ENCODE measurements at places on chromosomes 7 and 10.

- peak; percentile 93 for DNase-seq
Observed at GRCh38 chr7:33807779-33808482, 97.4 kb upstream of the BMPER start.

GRCh38 chr10:20963721-20964595 is 66.8 kb upstream of the NEBL start:
- no peak for DNase-seq

- peak; percentile 88 for DNase-seq
Observed at GRCh38 chr7:131011976-131012375, 278.0 kb upstream of the KLF14 start.

DNA sequence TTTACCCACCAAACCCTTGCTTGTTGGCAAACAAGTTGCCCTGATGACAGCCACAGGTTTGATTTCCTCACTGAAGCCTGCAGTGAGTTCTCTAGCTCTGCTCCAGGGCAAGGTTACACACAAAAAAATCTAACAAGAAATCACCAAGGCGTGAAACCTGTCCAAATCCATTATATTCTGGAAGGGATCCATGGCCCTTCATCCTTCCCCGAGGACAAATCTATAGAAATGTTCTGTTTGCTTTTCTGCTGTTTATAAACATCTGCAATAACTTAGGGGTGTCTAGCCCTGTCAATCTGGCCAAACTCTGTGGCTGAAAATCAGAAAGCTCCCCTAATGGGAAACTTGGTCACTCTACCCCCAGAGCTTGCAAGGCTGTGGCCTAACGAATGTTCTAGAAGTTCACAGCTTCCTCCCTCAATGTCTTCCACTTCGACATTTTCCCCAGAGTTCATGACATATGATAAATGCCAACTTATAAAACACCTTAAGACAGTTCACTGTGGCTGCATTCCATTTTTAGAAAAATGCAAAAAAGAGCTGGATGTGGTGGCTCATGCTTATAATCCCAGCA is 164.5 kb downstream of the PRPF18 start:
- DNase-seq: no peak

DNA sequence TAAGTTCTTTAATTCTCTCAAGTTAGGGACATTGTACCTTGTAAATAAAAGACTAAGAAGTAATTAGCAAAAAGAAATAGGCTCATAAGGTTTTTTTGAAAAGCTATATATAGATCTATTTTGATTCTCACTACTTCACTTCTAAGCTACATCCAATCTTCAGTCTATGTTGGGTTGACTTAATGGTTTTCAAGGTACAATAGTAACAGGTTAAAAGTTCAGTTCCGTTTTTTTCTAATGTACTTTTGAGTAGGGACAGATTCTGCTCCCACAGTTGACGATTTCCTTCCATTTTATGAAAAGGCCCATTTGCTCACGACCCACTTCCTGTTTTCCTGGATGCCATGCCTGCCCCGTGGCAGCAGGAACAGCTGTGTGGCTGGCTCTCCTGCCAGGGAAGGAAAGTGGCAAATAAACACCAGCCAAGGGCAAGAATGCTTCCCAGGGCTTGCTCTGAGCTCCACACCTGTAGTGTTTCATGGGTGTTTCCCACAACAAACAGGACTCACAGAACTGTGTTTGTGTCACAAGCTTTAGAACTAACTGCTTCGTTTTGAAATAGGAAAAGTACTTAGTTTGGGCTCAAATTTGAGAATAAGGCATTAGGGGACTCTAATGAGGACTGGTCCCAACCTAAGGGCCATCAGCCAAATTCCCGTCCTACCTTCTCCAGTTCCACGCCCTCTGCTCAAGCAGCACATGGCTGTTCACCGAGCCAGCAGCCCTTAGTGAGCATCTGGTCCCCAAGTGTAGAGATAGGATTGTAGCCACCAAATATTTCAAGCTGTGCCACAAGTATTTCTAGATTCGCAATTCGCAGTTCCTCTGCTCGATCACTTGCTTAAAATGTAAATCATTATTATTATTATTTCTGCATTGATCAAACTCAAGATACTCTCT is 240.7 kb downstream of the COBL start:
- DNase-seq: no peak

DNA sequence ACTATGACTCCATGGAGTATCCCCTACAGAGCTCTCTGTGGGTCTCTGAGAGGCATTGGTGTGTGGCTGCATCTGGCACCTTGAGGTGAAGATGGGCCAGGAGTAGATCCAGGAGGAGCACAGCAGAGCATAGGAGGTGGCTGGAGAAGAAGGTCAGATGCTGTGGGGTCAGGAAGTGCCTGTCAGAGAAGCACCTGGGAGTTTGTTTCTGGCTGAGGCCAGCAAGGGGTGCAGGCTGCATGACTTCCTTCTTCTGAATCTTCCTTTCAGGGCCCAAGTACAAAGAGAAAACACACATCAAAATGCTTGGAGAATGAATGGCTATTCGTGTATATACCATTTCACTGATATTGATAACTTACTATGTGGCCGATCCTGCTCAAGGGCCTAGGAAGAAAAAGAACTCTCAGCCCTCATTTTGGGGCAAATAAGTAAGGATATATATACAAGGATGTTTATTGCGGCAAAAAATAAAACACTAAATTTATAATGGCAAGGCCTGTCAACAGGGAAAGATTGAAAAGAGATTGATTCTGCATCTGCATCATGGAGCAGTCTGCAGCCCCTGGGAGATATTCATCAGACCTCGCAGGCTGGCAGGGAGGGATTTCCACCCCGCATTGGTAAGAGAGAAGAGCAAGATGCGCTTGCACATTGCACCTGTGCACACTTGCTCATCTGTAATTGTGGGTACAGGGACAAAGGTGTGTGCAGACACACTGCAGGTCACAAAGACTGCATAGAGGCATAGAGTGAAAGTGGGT is 39.2 kb downstream of the PTPRE start:
- DNase-seq: no peak

GRCh38 chr7:21077602-21078001 is 290.9 kb upstream of the SP8 start:
- no peak for DNase-seq

DNA sequence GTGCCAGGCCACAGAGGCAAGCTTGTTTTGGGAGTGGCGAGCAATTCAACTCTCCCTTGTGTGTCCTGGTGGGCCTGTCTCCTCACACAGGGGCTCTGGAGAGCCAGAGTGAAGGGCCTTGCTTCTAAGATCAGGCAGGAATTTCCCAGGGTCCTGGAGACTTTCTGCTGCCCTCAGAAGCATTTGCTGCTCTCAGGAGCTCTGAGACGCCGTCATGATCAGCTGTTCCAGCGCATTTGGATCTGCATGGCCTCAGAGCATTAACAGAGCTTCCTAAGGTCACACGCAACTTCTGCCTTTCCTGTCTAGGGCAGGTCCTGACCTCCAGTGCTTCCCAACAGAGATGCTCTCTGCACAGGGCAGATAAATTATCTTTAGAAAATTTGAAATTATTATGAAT is 52.2 kb upstream of the C10orf90 start:
- DNase-seq: no peak

DNA sequence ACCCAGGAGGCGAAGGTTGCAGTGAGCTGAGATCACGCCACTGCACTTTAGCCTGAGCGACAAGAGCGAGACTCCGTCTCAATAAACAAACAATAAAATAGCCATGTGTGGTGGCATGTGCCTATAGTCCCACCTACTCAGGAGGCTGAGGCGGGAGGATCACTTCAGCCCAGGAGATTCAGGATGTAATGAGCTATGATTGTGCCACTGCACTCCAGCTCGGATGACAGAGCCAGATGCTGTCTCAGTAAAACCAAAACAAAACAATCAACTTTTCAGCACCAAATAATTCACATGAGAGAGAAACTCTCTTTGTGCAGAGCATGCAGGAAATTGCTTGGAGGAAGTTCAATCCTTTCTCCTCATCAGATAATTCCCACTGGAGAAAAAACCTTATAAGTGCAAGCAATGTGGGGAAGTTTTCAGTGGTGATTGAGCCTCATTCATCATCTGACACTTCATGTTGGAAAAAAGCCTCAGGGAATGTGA is 13.4 kb upstream of the FIS1 start:
- no peak for DNase-seq

- DNase-seq: peak; percentile 40
Observed at GRCh38 chr10:17782921-17783665, 26.1 kb upstream of the MRC1 start.

DNA sequence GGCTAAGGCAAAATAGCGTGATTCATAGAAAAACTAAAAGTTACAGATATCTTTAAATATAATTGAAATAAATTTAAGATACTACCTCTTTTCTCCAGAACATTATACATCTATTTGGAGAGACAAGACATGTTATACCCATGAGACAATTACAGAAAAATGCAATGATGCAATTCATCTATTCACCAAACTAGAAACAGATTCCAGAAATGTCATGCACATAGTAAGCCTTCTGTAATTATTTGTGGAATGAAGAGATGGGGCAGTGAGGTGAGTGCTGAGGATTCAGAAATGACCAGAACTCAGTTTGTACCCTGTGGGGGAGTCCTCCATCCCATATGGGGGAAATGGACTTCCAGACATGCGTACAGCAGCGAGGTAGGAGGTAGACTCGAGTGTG is 99.4 kb downstream of the MKX start:
- peak; percentile 70 for DNase-seq

- DNase-seq: no peak
Observed at GRCh38 chr10:62394556-62395018, 20.4 kb downstream of the ZNF365 start.
